ENCODE measurements at places on chromosomes 5 and 9.

DNA sequence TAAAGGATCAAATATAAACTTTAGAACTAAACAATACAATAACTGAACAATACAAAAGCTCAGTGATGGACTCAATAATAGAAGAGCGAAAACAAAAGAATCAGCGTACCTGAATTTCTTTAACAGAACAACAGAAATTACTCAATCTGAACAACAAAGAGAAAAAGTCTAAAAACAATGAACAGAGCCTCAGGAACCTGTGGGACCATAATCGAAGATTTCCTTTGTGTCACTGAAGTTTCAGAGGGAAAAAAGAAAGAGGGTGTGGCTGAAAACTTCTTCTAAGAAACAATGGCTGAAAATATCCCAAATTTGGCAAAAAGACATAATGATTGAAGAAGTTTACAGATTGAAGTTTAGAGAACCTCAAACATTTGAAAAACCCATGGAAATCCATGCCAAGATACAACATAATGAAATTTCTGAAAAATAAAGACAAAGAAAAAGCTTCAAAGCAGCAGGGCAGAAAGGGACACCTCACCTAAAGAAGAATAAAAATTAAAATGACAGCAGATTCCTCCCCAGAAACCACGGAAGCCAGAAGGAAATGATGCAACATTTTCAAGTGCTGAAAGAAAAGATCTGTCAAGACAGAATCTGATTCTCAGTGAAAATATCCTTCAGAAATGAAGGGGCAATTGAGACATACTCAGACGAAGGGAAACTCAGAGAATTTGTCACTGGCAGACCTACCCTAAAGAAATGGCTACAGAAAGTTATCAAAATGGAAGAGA, 288.8 kb downstream of the ARL15 start:
- DNase-seq = no peak

- DNase-seq = no peak
These were observed 1026.3 kb downstream of the CDH12 start for GRCh38 chr5:21826884-21827283.

DNA sequence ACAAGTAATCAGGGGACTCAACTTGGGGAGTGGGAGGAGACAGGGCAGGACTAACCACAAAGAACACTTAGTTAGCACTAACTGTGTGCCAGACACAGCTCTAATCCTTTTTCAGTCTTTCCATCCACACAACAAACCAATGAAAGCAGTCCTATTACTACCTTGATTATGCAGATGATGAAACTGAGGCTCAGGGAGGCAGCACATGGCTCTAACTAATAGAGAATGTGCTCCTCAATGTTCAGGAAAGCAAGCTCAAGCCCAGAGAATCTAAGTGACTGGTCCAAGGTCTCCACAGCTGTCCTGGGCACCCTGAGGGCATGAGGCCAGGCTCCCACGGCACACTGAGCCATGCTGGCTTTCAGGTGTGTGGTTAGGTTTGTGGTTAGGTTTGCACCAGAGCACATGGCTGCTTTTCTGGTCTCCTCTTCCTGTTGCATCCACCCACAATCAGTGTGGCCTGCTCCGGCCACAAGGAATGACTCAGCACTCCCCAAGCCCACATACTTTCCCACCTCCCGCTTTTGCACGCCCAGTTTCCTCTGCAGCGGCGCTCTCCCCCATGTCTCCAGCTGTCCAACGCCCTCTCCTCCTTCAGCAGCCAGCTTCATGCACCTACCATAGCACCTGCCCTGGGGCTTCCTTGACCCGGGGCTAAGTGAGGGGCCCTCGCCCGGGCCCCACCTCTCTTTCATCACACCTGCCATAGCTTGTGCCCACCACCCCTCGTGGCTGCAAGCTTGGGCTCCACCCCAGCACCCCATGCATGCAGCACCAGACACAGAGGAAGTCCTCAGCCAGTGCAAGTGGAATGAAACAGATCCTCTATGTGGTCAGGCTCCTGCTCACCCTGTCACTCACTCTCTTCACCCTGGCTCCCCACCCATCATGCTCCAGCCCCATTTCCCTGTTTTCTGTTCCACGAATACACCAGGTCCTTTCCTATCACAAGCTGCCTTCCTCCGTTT, 133.1 kb downstream of the GABBR2 start:
- DNase-seq = no peak

DNA sequence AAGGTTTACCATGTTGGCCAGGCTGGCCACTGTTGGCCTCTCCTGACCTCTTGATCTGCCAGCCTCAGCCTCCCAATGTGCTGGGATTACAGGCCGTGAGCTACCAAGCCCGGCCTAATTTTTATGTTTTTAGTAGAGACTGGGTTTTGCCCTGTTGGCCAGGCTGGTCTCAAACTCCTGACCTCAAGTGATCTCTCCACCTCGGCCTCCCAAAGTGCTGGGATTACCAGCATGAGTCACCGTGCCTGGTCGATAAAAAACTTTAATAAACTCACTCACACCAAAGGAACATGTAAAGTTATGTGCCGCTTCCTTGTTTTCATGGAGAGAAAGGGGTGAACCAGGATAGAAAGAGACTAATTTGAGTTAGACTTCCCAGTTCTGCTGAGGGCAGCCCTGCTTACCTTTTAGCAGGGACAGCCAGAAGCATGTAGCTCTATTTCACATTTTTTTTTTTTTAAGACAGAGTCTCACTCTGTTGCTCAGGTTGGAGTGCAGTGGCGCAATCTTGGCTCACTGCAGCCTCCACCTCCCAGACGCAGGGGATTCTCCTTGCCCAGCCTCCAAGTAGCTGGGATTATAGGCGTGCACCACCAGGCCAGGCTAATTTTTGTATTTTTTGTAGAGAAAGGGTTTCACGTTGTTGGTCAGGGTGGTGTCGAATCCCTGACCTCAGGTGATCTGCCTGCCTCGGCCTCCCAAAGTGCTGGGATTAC, 11.4 kb upstream of the HAUS6 start:
- DNase-seq = no peak

- DNase-seq = no peak
These were observed 300.9 kb downstream of the RFX3 start for GRCh38 chr9:3224931-3225330.

Measured in uterus (tissue), 4 donors.